ENCODE measurements at places on chromosomes 7 and 10. TPM values are rescaled to one million over a fixed set of nuclear protein-coding genes. Genes with fewer than 3 reads are reported as not detected.

DNA sequence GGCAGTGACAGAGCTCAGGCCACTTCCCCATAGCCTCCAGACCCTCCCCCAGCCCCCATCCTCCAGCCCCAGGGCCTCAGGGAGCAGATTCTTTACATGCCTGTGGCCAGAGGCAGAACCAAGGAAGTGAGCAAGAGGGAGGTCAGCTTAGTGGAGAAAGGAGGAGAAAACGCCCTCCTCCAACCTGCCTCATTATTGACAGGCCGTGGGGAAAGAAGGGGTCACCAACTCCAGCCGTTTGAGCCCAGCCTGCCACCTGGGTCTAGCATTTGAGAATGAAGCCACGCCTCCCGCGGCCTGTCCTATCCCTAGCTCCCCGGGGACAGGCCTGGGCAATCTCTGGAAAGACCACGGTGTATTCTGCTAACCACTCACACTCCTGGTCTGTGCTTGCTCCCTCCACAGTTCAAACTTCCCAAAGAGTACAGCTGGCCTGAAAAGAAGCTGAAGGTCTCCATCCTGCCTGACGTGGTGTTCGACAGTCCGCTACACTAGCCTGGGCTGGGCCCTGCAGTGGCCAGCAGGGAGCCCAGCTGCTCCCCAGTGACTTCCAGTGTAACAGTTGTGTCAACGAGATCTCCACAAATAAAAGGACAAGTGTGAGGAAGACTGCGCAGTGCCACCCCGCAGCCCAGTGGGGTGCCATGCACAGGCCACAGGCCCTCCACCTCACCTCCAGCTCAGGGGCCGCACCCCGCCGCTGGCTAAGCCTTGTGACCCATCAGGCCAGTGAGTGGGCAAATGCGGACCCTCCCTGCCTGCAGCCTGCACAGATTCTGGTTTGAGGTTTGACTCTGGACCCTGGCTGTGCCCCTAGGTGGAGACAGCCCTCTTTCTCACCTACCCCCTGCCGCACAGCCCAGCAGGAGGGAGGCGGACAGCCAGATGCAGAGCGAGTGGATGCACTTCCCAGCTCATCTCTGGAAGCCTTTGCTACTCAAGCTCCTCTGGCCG, 14.3 kb upstream of the TRIM8 start:
- DNase-seq = no peak

- DNase-seq = no peak
These were observed 10.4 kb downstream of the RAB11FIP2 start for GRCh38 chr10:118036281-118036875.

FAM131B gene
- total RNA-seq = 1.2 TPM

SLC39A12 gene
- total RNA-seq = not detected

DDC gene
- total RNA-seq = not detected
